ENCODE measurements at places on chromosomes 6 and 20. TPM values are rescaled to one million over a fixed set of nuclear protein-coding genes. Genes with fewer than 3 reads are reported as not detected.

The OPRM1 gene
- polyA plus RNA-seq, result 0.09 TPM

- no peak for DNase-seq
Measured at GRCh38 chr6:169664227-169664626, 37.6 kb downstream of the WDR27 start.

DNA sequence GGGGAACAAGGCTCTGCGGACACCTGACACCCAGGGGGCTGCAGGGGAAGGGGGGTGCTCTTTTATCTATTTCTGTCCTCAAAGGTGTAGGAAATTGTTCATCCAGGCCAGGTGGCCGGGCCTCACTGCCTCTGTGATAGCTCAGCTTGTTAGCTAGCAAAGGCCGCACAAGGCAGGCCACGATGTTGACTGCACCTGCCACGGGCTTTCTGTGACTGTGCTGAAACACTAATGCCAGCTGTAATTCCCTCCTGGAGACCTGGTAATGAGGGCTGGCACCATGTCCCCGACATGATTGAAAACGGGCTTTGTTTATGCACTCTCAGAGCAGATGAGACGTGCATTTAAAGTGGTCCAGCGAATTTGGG is 61.4 kb upstream of the APCDD1L start:
- no peak for DNase-seq

DNA sequence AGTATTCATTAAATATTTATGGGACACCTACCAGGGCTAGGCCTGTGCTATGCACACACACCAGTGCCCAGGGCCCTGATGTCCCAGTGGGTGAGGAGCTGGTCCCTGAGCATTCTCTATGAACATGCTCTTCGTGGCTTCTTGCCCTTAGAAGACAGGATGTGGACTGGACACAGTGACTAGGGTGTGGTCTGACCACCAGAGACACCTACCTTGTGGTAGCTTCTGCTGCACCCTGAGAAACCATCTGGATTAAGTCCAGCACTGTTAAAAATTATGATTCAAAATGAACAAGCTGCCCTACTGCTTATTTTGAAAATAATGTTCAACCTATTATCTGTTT is 112.9 kb upstream of the RPS6KA2 start:
- no peak for DNase-seq

GRCh38 chr6:6656287-6656686 is 67.8 kb downstream of the LY86 start:
- no peak for DNase-seq

GRCh38 chr6:51926125-51926524 is 161.3 kb downstream of the PKHD1 start:
- DNase-seq, result no peak

The PBOV1 gene
- 0.20 TPM for polyA plus RNA-seq

The ANKRD60 gene
- not detected for polyA plus RNA-seq

The LAMP5 gene
- polyA plus RNA-seq, result 4.5 TPM

DNA sequence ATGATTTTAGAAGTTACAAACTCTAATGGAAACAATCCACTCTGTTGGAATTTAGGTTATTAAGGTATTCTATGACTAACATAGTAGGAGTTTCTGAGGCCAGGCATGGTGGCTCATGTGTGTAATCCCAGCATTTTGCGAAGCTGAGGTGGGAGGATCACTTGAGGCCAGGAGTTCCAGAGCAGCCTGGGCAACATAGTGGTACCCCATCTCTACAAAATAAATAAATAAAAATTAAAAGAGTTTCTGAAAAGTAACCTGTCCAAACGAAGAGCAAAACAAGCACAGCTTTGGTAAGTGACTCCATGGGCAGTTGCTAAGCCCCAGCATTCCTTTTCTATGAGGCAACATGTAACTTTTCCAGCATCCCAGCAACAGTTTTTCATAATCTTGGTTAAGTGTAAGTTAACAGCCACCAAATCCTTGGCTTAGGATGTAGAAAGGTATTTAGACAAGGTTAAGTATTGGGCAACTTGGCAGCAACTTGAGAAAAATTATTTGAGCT is 86.3 kb downstream of the SOX4 start:
- DNase-seq, result no peak

The SCUBE3 gene
- polyA plus RNA-seq, result 35.2 TPM

DNA sequence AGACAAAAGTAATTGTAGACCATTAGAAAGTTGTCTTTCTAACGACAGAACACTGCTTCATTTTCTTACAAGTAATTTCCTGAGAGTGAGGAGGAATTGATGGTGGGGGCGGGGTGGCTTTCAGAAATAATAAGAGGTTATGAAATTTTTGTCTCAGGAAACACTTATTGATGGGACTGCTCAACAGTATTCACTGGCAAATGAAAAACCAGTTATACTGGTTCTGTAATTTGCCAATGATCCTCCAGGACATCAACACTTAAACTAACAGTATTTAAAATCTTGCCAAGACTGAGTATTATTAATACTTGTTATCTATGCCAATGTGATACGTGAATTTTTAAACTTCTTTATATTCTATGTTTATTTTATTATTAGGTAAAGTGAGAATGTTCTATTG is 41.8 kb upstream of the FUT9 start:
- no peak for DNase-seq

DNA sequence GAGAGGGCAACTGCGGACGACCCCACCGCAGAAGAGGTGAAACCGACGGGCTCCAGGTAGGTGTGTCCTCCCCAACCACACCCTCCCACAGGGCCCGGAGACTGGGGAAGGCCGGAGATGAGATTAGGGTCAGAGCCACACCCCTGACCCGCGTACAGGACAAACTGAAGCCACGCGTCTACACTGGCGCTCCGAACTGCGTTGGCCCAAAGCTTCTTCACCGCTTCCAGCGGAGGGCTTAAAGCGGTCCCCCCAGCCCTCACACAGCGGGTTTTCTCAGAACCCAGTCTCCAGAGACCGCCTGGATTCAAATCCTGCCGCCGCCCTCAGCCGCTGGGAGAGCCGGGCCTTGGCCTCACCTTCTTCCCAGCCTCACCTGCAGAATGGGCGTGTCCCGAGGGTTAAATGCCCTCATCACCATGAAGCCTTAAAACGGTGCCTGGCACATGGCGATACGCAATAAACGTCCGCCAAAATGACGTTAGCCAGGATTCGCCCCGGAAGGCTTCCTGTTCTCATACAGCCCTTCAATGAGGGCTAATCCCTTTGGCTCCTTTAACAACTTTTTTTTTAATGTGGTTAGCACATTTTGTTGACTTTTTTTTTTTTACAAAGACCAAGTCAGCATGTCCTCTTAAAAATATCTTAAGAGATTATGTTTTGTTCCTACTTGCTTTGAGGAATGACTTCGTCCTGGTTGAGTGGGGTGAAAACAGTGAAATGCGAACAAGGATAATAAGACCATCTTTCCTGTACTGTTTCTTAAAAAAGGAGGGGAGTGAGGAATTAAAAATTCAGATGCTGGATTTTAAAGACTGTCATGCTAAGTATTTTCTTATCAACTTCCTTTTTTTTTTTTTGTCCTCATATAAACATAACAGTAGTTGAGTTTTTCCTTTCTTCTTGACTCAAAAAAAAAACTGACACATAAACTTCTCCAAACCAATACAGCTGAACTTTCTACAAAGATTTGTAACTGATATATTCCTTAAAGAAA is 15.1 kb upstream of the ZNF217 start:
- DNase-seq, result no peak

The ZC2HC1B gene
- not detected for polyA plus RNA-seq

- no peak for DNase-seq
Measured at GRCh38 chr6:33049323-33050013, 24.0 kb downstream of the HLA-DPA1 start.

- DNase-seq, result no peak
Measured at GRCh38 chr6:33850296-33850695, 46.5 kb upstream of the MLN start.

- DNase-seq, result no peak
Measured at GRCh38 chr20:62027116-62027515, 38.6 kb downstream of the TAF4 start.

GRCh38 chr6:156777577-156778453 is 637 bp downstream of the ARID1B start:
- no peak for DNase-seq

The TREML2 gene
- polyA plus RNA-seq, result 0.13 TPM

The ESR1 gene
- polyA plus RNA-seq, result 0.46 TPM

- no peak for DNase-seq
Measured at GRCh38 chr6:17881085-17881858, 106.2 kb downstream of the KIF13A start.

GRCh38 chr6:142303176-142303533 is 1.3 kb downstream of the ADGRG6 start:
- DNase-seq, result no peak

The PGC gene
- polyA plus RNA-seq, result not detected

DNA sequence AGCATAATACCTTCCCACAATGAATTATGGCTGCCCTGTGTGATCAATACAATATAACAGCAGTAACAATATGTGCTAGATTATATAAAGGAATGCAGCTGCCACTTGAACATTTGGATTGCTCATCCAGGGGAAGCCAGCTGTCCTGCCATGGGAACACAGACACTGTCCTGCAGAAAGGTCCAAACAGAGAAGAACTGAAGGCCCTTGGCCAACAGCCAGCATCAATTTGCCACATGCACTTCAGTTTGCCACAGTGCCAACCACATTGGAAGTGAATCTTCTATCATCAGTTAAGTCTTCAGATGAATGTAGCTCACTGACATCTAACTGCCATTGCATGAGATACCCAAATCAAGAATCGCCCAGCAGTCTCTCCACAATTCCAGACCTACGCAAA is 332.4 kb downstream of the PRKN start:
- DNase-seq, result no peak

The FAM162B gene
- polyA plus RNA-seq, result 7.4 TPM

- DNase-seq, result no peak
Measured at GRCh38 chr6:15317934-15318902, 72.3 kb downstream of the JARID2 start.

The VSTM2L gene
- 2.9 TPM for polyA plus RNA-seq

DNA sequence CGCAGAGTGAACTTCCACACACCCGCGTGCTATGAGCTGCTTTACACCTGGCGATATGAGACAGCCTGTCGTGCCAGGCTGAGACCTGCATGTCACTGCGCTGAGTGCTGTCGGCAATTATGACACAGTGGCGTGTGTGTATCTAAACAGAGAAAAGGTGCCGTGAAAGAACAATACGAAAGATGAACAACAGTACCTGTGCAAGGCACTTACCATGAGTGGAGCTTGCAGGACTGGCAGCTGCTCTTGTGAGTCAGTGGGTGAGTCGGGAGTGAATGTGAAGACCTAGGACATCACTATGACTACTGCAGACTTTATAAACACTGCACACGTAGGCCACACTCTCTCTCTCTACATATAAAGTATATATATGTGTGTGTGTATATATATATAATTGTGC is 68.5 kb upstream of the DUSP22 start:
- no peak for DNase-seq

The SLC26A8 gene
- polyA plus RNA-seq, result 0.68 TPM

GRCh38 chr6:119902681-119903080 is 553.1 kb upstream of the MAN1A1 start:
- no peak for DNase-seq

The HCRTR2 gene
- 0.17 TPM for polyA plus RNA-seq

The HSD17B8 gene
- 31.0 TPM for polyA plus RNA-seq

DNA sequence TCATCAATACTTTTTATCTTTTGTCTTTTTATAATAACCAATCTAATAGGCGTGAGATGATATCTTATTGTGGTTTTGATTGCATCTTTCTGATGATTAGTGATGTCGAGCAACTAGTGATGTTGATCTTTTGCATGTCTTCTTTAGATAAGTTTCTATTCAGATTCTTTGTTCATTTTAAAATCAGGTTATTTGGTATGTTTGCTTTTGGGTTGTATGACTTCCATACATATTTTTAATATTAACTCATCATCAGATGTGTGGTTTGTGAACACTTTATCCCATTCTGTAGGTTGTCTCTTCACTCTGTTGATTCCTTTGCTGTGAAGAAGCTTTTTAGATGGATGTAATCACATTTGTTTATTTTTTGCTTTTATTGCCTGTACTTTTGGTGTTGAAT is 295.8 kb downstream of the BCKDHB start:
- DNase-seq, result no peak

DNA sequence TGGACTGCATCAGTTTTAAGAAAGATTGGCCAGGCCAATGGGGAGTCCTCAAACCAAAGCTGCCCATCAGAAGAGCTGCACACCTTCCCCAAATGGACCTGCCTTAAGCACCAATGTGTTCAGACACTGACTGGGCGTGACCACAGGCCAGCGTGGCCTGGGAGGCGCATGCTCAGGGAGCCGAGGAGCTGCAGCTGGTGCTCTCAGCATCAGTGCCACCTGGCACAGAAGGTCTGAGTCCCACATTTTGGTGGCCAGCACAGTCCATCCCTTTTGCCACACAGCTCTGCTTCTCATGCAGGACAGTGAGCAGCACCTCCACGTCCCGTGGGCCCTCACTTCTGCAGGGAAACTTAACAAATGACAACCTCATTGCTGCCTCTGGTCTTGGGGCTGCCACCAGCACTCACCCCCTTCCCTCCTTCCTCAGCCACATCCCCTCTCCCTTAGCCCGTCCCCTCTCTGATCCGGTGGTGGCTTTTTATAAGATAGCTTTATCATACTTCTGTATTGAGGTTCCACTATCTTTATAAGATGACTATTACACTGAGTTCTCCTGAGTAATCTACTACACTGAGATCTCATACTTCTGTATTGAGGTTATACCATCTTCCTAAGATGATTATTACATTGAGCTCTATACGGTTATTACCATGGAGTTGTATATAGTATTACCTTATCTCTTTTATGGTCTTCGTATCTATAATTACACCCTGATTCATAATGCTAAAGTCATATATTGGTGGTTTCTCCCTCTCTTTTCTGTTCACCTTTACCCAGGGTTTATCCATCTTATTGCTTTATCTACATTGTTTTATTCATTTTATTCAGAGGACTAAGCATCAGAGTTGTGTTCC is 109.1 kb downstream of the TOX2 start:
- DNase-seq, result no peak

The GSTA3 gene
- 0.76 TPM for polyA plus RNA-seq

DNA sequence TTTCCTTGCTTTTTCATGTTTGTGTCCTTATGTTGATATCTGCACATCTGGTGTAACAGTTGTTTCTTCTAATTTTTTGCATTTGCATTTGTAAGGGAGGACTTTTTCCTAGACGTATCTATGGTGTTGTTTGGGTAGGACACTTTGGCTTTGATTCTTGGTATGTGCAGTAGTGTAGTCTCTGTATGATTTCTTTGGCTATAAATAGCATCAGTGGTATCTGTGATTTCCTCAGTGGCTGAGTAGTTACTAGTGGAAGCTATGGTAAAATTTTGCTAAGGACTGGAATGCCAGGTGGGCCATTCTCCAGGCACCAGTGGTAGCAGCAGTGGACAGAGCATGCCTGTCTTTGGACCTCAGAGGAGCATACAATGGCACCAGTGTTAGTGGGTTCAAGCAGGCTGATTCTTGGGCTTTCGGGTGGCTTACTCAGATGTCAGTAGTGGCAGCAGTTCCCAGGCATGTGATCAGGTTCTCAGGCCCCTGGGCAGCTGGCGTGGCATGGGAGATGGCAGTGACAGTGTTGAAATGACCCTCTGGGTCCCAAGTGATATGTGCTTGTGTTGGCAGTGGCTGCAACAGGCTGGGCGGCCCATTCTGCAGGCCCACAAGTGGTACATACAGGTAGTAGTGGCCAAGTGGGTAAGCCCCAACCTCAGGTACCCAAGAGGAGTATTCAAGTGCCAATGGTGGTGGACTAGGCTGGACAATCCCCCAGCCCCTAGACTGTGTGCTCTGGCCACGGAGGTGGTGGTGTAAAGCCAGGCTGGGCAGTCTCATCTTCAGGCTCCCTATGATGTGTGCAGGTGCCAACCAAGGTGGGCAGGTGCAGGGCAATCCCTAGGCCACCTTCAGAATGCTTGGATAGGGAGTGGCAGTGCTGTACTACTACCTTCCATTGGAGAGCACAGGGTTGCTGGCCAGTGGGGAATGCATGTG is 54.5 kb downstream of the PLCG1 start:
- no peak for DNase-seq

- DNase-seq, result no peak
Measured at GRCh38 chr6:2047855-2048254, 197.6 kb downstream of the GMDS start.
